A549 treated with dexamethasone at 1 μM for 4 hours (cell line): ENCODE measurements at places on chromosomes 7 and 10. TPM values are rescaled to one million over a fixed set of nuclear protein-coding genes. Genes with fewer than 3 reads are reported as not detected.

Gene GHRHR
- 0.06 TPM in 1 of 5 replicates, not detected in the others for total RNA-seq

Gene ATP5F1C
- total RNA-seq = 239 to 327 TPM (median 249 TPM) in 5 replicates

Gene ZNF25
- 1.3 to 2.2 TPM (median 2.1 TPM) in 5 replicates for total RNA-seq

Gene BCAP29
- total RNA-seq = 37.7 to 47.0 TPM (median 44.1 TPM) in 5 replicates

Gene EPO
- 0.06 TPM in 1 of 5 replicates, not detected in the others for total RNA-seq

Gene NANOS1
- 2.4 to 3.6 TPM (median 3.4 TPM) in 5 replicates for total RNA-seq

Gene ZNF3
- total RNA-seq = 18.4 to 21.8 TPM (median 20.4 TPM) in 5 replicates

Gene TMEM254
- 15.0 to 21.3 TPM (median 17.7 TPM) in 5 replicates for total RNA-seq

Gene AKR1E2
- total RNA-seq = 4.8 to 6.1 TPM (median 5.6 TPM) in 5 replicates

Gene SDK1
- 0.50 to 0.98 TPM (median 0.68 TPM) in 5 replicates for total RNA-seq

Gene SLC26A5
- total RNA-seq = not detected in 5 replicates

Gene SPAM1
- total RNA-seq = not detected in 5 replicates
